ENCODE measurements at places on chromosomes 6 and 20. TPM values are rescaled to one million over a fixed set of nuclear protein-coding genes. Genes with fewer than 3 reads are reported as not detected.

DNA sequence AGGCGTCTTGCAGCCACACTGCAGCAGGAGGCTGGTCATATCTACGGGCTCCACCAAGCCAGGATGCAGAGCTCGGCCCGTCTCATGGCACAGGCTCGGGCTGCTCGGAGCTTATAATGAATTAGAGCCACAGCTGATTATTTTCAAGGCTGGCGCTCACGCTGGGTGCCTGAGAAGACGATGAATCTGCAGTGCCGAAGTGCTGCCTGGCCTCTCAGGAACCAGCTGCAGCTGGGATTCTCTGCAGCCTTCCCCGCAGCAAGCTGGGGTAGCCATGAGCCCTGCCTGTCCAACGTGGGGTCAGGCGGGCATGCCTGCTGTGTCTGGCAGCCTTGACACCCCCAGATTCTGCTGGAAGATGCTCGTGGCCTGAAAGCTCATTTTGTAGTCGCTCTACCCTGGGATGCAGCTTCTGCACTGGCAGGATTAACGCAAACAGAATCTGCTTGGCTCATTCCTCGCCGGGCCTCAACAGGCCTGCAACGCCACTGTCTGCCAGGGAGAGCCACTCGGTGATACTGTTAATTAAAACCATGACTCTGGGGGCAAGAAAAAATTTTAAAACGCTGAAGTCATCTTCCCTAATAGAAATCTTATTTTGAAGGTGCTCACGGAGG lies 104.3 kb downstream of the CDH26 start:
- no peaks in the 10 kb centered on the region for H3K36me3 ChIP-seq
- DNase-seq = no peak
- H3K27ac ChIP-seq = no peak overlapping the region
- H3K27me3 ChIP-seq = peaks cover 5% of the 10 kb centered on the region

GRCh38 chr6:159483259-159483658 lies 209.8 kb downstream of the SOD2 start:
- no peak overlapping the region for H3K27ac ChIP-seq
- H3K4me1 ChIP-seq = no peaks in the 10 kb centered on the region
- H3K36me3 ChIP-seq = peaks cover 4% of the 10 kb centered on the region
- no peak for DNase-seq

DNA sequence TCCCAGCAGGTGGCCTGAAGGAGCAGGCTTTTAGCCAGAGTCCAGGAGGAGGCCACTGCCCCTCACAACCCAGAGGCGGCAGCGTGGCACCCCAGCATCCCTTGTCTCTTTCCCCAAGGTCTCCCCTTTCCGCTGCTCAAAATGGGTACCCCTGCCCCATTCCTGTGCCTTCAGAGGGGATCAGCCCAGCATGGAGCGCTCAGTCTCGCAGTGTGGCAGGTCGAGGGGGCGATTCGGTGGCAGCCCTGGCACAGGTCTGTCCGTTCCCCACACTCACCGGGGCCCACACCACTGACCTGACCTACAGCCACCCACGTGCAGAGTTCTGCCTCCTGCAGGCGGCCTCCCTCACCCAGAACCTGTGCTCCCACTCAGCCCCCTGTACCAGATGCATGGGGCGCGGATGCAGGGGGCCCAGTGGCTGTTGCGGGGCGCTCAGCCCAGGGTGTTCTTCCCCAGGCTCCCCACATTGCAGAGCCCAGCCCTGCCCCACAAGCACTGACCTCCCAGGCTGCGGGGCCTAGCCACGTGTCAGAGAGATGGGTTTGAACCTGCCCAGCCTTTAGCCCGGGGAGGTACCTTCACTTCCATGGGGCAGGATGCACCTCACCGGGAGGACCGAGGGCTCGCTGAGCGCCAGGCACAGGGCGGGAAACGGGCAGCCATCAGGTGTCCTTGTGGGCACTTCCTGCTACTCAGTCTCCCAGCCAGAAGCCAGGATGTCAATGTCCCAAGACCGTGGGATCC lies 41.8 kb downstream of the DSTN start:
- H3K4me1 ChIP-seq = peaks cover 14% of the 10 kb centered on the region
- H3K4me3 ChIP-seq = no peak overlapping the region
- peaks cover 9% of the 10 kb centered on the region for H3K27me3 ChIP-seq
- no peak overlapping the region for H3K27ac ChIP-seq

DNA sequence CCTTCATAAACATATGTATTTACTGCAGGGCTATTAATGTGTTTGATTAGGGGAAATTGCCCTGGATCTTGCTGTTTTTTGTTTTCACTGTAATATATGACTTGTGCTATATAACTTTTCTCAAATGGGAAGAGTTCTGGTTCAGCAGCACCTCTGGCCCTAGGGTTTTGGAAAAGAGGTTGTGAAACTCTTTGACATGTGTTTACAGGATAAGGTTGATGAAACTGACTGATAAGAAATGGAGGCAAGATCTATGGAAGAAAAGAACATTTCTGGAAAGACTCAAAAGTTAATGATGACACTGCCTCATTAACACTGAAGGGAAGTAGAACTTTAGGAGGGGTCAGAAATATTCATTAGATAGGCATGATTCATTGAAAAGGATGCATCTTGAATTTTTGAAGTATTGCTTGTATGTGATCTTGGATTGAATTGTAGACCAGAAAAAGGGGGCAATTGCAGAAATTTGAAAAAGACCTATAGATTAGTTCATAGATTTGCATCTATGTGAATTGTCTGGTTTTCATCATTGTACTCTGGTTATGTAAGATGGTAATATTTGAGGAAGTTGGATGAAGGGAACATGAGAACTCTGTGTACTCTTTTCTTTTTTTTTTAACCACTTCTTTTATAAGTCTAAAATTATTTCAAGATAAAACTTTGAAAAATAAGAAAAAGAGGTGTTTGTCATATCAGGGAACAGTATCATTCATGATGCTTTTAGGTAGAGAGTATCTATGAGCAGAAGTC lies 54.0 kb downstream of the UTRN start:
- H3K4me3 ChIP-seq = no peak overlapping the region
- no peaks in the 10 kb centered on the region for H3K36me3 ChIP-seq
- no peak for DNase-seq

DNA sequence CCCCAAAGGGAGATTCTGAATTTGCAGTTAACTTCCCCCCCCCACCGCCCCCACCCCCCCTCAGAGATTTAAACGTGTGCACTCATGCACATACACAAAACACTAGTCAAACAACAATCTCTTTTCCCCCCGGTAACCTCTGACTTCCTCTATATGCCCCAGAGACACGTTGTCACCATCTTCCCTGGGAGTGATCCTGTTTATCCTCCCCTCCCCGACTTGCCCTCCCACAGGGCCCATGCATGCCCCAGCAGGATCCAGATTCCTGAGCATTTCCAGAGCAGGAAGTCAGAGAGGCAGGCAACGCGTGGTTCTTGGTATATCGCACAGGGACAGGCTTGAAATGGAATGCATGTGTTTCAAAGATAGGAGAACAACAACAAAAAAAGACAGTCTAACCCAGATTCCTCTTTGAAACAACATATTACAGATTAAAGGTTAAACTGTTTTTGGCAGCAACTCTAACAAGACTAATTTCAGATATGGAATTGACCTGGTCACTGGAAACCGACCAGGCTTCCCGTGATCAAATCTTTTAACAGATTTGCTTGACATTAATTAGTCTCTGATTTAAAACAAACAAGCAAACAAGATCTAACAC lies 1.3 kb downstream of the BLCAP start:
- peak overlapping the region; percentile 99 for H3K27ac ChIP-seq
- peaks cover 34% of the 10 kb centered on the region for H3K4me1 ChIP-seq
- peaks cover 10% of the 10 kb centered on the region for H3K27me3 ChIP-seq
- H3K36me3 ChIP-seq = peaks cover 6% of the 10 kb centered on the region
- peak overlapping the region; percentile 95 for H3K4me3 ChIP-seq

GRCh38 chr20:40960521-40960956 lies 68.1 kb upstream of the TOP1 start:
- H3K27me3 ChIP-seq = no peaks in the 10 kb centered on the region
- no peak overlapping the region for H3K4me3 ChIP-seq
- no peaks in the 10 kb centered on the region for H3K36me3 ChIP-seq
- H3K27ac ChIP-seq = no peak overlapping the region
- DNase-seq = no peak

Gene IL17F
- not detected for total RNA-seq

DNA sequence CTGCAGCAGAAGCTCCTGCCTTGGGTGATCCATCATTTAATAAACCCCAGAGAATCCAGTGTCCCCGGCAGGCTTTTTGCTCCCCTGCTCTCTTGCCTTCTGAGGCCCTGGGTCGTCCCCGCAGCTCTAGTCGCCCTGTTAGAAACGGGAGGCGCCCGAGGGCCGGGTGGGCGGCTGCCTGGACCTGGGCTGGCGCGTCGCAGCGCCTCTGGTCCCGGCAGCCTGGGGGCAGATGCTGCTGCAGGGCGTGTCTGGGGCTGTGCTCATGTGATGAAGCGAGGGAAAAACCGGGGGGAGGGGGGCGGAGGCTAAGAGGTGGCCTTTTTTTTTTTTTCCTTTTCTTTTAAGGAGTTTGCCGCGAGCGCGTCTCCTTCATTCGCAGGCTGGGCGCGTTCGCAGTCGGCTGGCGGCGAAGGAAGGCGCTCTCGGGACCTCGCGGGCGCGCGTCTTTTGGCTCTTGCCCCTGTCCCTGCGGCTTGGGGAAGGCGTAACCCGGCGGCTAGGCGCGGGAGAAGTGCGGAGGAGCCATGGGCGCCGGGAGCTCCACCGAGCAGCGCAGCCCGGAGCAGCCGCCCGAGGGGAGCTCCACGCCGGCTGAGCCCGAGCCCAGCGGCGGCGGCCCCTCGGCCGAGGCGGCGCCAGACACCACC lies 394 bp downstream of the AKAP12 start:
- H3K27ac ChIP-seq = peak overlapping the region; percentile 99
- peaks cover 6% of the 10 kb centered on the region for H3K36me3 ChIP-seq
- peaks cover 29% of the 10 kb centered on the region for H3K4me1 ChIP-seq
- peak overlapping the region; percentile 96 for H3K4me3 ChIP-seq

- no peaks in the 10 kb centered on the region for H3K27me3 ChIP-seq
- peaks cover 5% of the 10 kb centered on the region for H3K36me3 ChIP-seq
- DNase-seq = no peak
- no peak overlapping the region for H3K27ac ChIP-seq
- no peak overlapping the region for H3K4me3 ChIP-seq
- H3K4me1 ChIP-seq = peaks cover 5% of the 10 kb centered on the region
These were observed 57.9 kb upstream of the MANEA start for GRCh38 chr6:95519228-95520037.

Gene CTCFL
- total RNA-seq = not detected

Gene RBBP8NL
- total RNA-seq = not detected

GRCh38 chr6:54879188-54879985 lies 32.8 kb downstream of the FAM83B start:
- no peaks in the 10 kb centered on the region for H3K36me3 ChIP-seq
- H3K27me3 ChIP-seq = no peaks in the 10 kb centered on the region
- DNase-seq = no peak
- H3K27ac ChIP-seq = no peak overlapping the region
- no peaks in the 10 kb centered on the region for H3K4me1 ChIP-seq

- DNase-seq = peak; percentile 40
- H3K27ac ChIP-seq = no peak overlapping the region
- peaks cover 17% of the 10 kb centered on the region for H3K27me3 ChIP-seq
- H3K36me3 ChIP-seq = no peaks in the 10 kb centered on the region
- H3K4me3 ChIP-seq = peak overlapping the region; percentile 69
These were observed 1.2 kb downstream of the SLC35D3 start for GRCh38 chr6:136923116-136923953.
